ENCODE measurements at places on chromosomes 2 and 18. TPM values are rescaled to one million over a fixed set of nuclear protein-coding genes. Genes with fewer than 3 reads are reported as not detected.

DNA sequence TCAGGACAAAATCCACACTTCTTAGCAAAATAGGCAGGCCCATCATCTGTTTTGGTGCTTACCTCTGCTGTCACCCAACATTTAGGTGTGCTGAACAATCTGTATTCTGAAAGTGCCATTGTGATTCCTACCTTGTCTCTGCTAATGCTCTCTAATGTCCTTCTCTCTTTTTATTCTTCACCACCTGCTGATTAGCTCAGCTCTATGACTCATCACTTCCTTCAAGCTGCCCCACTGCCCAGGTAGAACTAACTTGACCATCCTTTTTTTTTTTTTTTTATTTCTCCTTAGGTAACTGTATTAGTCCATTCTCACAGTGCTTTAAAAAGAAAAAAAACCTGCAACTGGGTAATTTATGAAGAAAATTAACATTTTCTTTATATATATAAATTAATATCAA lies 478.7 kb upstream of the POU3F3 start:
- DNase-seq = no peak

DNA sequence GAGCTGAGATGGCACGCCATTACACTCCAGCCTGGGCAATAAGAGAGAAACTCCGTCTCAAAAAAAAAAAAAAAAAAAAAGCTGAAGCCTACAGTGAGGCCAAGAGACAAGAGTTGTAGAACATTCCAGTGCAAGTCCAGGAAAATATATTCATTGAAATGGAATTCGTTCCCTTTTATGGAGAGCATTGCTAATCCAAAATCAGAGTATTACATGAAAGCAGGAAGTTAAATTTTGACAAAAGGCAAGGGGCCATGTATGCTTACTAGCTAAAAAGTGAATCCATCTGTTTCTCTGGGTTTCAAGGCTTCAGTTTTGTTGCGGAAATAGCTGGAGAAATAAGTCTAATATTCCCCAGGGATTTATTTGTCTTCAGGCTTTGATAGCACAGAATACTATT lies 471.7 kb downstream of the THSD7B start:
- DNase-seq = no peak

ALLC gene
- total RNA-seq = not detected

GRCh38 chr2:135870571-135870970 lies 5.7 kb downstream of the MCM6 start:
- no peak for DNase-seq

DNA sequence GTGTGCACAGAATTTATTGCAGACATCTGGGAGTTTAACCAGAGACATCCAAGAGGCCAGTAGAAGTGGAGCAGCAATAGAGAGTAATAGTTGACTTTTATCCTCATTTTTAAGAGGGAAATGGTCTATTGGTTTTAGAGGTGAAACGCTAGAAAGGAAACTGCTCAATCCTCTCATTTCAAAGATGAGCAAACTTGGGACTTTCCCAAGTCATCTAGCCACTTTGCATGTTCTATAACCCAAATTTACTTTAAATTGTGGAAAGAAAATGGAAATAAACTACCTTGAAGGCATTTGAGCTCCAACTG lies 601.7 kb downstream of the ARHGAP15 start:
- no peak for DNase-seq

GRCh38 chr18:3440341-3440740 lies 9.6 kb upstream of the TGIF1 start:
- no peak for DNase-seq

DNA sequence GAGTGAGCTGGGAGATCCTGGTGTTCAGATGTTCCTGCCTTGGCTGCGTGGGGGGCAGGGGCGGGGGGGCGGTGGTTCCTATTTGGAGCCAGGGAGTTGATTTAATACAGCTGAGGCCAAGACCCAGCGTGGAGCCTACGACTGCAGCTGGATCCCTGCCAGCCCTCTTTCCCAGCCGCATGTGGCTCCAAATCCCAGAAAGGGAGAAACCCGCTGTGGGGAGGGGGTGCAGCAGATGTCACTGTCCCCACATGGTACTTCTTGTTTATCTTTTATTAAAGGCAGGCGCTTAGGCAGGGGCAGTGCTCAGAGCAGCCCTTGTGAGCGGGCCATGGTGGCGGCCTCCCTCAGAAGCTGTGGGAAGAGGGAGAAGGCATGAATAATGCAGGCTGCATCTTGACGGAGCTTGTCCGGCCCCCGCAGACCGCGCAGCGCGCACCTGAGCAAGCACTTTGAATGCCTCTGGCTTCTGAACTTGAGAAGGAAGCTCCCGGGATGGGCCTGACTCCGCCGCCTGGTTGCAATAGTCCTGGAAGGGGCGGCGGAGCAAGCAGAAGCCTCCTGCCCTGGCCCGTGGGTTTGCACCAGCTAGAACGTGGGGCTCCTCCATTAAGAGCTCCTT lies 112.1 kb downstream of the GLI2 start:
- no peak for DNase-seq

GRCh38 chr2:170189757-170190156 lies 11.8 kb downstream of the MYO3B start:
- no peak for DNase-seq

POU3F3 gene
- total RNA-seq = not detected
